ENCODE measurements at places on chromosomes 7 and 10.

DNA sequence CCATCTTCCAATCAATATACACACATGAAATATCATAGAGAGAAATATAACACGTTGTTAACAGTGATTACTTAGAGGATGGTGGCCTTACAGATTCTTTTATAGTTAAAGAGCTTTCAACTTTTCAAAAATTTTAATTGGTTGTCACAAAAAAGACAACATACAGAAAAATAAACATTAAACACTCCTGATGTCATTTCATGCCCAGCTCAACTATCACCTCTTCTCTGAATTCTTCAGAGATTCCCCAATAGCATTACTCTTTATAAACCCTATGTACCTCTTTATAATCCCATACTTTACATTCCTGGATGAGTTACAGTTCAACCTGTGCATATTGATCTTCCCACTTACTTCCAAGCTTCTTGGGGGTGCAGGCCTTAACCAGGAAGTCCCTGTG lies 159.8 kb downstream of the POU6F2 start:
- H3K27ac ChIP-seq = no peak overlapping the region
- no peaks in the 10 kb centered on the region for H3K27me3 ChIP-seq

DNA sequence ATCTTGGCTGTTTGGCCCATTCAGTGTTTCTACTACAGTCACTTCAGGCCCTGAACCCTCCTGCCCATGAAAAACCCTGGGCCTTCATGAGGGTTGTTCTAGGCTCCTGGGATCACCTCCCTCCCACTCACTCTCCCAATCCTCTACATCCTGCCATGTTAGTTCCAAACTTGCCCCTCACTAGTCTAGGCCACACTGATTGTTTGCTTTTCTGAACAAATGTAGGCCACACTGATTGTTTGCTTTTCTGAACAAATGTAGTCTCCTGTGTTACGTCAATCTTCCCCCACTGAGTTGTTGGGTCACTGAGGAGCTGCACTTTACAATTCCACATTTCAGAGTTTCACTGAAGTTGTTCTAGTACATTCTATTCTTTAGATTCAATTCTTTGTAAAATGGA lies 5.3 kb upstream of the ALDH18A1 start:
- H3K27ac ChIP-seq = no peak overlapping the region
- no peaks in the 10 kb centered on the region for H3K27me3 ChIP-seq
- H3K36me3 ChIP-seq = no peaks in the 10 kb centered on the region

DNA sequence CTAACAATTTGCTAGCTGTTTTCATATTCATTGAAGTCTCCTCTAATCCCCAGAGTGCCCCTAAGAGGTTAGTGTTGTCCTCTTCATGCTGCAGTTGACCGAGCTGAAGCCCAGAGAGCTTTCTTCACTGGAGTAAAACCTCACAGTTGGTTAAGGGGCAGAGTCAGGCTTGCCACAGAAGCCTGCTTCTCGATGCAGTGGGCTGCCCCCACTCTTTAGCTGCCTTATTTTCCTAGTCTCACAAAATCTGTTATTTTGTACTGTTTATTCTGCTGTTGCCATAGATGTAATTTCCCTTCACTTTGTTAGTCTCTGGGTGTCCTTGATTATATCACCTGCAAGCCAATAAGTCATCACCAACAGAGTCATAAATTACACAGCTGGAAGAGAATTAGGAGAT lies 56.3 kb upstream of the ZPBP start:
- no peaks in the 10 kb centered on the region for H3K27me3 ChIP-seq
- no peak for DNase-seq
- no peaks in the 10 kb centered on the region for H3K36me3 ChIP-seq
- no peaks in the 10 kb centered on the region for H3K4me1 ChIP-seq
- H3K4me3 ChIP-seq = no peak overlapping the region

DNA sequence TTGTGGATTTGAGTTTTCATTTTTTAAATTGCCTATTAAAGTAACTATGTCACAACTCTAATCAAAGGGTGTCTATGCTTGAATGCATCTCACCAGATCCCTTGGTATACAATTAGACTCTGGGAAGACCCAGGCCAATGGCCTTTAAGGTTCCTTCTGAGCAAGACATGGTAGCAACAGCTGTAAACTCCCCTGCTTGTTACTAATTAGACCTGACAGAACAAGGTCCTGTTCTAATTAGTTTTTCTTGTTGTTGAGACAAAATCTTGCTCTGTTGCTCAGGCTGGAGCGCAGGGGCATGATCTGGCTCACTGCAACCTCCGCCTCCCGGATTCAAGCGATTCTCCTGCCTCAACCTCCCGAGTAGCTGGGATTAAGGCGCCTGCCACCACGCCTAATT lies 2.9 kb downstream of the MYH16 start:
- H3K27me3 ChIP-seq = no peaks in the 10 kb centered on the region
- no peaks in the 10 kb centered on the region for H3K4me1 ChIP-seq
- no peak for DNase-seq
- no peak overlapping the region for H3K4me3 ChIP-seq

DNA sequence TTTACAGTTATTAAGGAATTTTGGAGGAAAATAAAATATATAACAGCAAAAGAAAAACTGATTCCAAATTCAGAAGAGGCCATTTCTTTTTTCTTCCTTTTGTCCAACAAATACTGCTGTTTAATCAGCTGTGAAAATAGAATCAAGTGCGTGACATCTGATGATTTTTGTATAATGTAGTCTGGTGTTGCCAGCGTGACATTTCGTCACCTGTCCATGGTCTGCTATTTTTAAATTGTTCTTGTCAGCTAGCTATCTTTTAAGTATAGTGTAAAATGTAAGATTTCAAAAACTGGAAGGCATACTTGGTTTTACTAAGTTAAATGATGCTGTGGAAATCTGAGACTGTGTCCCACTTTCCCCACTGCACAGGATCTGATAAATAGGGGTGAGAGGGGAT lies 105.9 kb downstream of the CPEB3 start:
- H3K27ac ChIP-seq = no peak overlapping the region
- no peak for DNase-seq
- H3K4me3 ChIP-seq = no peak overlapping the region
- no peaks in the 10 kb centered on the region for H3K36me3 ChIP-seq
- H3K27me3 ChIP-seq = no peaks in the 10 kb centered on the region

DNA sequence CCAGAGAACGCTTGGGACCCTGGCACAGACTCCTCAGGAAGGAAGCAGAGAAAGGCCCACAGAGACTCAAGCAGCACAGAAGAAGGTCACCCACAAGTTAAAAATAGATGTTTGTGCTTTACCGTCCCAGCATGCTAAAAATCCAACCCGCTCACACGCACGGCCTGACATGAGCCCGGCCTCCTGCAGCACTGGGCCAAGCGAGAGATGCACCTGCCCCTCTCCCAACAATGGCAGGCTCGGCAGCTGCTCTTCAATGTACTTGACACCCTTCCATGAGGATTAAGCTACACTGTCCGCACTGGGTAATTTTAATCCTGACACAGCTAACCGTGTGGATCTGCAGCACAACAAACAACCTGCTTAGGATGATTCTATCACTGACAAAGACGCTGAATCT lies 9.3 kb downstream of the DIP2C start:
- DNase-seq = no peak
- H3K4me1 ChIP-seq = peaks cover 16% of the 10 kb centered on the region
- no peaks in the 10 kb centered on the region for H3K27me3 ChIP-seq
- H3K4me3 ChIP-seq = no peak overlapping the region
- peak overlapping the region; percentile 38 for H3K27ac ChIP-seq

DNA sequence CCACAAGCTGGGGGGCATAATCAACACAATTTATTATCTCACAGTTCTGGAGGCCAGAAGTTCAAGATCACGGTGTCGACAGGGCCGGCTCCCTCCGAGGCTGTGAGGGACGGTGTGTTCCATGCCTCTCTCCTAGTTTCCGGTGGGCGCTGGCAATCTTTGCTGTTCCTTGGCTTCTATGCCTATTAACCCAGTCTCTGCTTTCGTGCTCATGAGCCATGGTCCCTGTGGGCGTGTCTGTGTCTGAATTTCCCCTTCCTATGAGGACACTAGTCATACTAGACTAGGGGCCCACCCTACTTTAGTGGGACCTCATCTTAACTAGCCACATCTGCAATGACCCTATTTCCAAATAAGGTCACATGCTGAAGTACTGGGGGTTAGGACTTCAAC lies 29.4 kb downstream of the HIPK2 start:
- no peak overlapping the region for H3K27ac ChIP-seq
- no peak for DNase-seq
- no peak overlapping the region for H3K4me3 ChIP-seq
- no peaks in the 10 kb centered on the region for H3K36me3 ChIP-seq
- H3K27me3 ChIP-seq = no peaks in the 10 kb centered on the region

- H3K27ac ChIP-seq = no peak overlapping the region
- peaks cover 10% of the 10 kb centered on the region for H3K27me3 ChIP-seq
- no peaks in the 10 kb centered on the region for H3K36me3 ChIP-seq
- H3K4me1 ChIP-seq = no peaks in the 10 kb centered on the region
Measured at GRCh38 chr10:111083222-111084095, 6.6 kb downstream of the ADRA2A start.

- H3K4me3 ChIP-seq = no peak overlapping the region
- peaks cover 17% of the 10 kb centered on the region for H3K4me1 ChIP-seq
- no peak overlapping the region for H3K27ac ChIP-seq
- no peaks in the 10 kb centered on the region for H3K36me3 ChIP-seq
- DNase-seq = no peak
Measured at GRCh38 chr10:124057601-124058000, 35.8 kb downstream of the CHST15 start.

DNA sequence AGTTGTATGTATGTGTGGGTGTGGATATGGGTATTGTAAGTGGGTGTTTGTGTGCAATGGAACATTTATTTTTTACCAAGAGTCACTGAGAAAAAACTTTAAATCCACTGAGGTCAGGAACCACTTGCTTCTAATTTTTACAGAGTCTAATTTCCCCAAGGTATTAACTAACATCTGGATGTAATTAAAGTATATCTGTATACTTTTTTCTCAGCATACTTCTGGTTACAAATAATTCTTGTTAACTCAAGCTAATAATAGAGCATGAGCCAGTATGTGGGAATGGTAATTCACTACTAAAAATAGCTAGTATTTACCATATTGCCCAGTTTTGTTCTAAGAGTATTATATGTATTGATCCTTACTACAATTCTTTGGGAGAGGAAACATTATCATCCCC lies 24.6 kb upstream of the STEAP4 start:
- H3K27me3 ChIP-seq = no peaks in the 10 kb centered on the region
- H3K4me3 ChIP-seq = no peak overlapping the region
- H3K27ac ChIP-seq = no peak overlapping the region
- no peaks in the 10 kb centered on the region for H3K36me3 ChIP-seq
- H3K4me1 ChIP-seq = no peaks in the 10 kb centered on the region
- DNase-seq = no peak

- H3K4me3 ChIP-seq = no peak overlapping the region
- no peaks in the 10 kb centered on the region for H3K4me1 ChIP-seq
- DNase-seq = no peak
- H3K27ac ChIP-seq = no peak overlapping the region
Measured at GRCh38 chr7:4049202-4049601, 632.9 kb upstream of the FOXK1 start.

DNA sequence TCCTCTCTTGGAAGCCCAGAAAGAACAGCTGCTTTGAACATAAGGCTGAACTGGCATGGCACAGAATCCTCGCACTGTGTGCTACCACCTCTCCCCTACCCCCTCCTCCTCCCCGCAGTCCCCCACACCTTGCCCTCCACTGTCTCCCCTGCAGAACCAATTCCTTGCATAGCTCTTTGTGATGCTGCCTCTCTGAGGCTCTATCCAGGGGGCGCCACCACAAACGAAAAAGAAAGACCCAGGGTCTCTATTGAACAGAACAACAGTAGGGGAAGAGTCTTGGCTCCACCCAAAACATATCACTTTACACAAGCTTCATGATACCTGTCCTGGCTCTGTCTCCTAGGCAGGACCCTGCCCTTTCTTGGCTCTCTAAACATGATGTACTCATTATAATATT lies 26.2 kb upstream of the EBLN1 start:
- peaks cover 28% of the 10 kb centered on the region for H3K27me3 ChIP-seq
- H3K4me1 ChIP-seq = no peaks in the 10 kb centered on the region
- DNase-seq = no peak
- no peak overlapping the region for H3K4me3 ChIP-seq
- H3K36me3 ChIP-seq = no peaks in the 10 kb centered on the region

DNA sequence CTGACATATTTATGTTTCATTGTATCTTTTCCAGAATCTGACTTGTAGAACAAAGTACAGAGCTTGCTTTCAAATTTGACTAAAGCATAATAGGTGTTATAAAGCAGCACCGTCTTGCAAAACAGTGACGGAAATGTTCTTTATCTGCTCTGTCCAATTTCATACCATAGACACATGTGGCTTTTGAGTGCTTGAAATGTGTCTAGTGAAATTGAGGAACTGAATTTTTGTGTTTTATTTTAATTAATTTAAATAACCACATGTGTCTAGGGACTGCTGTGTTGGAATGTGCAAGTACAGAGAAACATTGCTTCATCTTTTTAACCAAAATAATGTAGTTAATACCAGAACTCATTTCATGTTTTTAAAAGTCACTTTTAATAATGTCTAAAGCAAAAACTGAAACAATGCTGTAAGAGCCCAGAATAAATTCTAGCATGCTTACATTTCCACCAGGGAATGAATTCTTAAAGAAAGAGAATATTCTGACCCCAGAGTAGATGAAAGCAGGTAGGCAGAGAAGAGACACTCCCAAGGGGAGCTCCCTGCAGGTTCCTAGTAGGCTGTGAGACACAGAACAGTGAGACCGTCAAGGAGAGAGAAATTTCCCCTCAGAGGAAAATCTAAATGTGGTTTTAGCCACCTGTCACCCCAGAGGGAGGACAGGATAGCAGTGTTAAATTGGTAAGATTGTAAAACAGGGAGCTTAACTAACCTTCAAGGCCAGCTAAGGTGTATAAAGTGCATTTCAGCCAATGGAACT lies 175.3 kb upstream of the KMT2E start:
- H3K27me3 ChIP-seq = no peaks in the 10 kb centered on the region
- no peaks in the 10 kb centered on the region for H3K36me3 ChIP-seq
- DNase-seq = no peak
- no peaks in the 10 kb centered on the region for H3K4me1 ChIP-seq

- peak; percentile 13 for DNase-seq
- H3K27ac ChIP-seq = no peak overlapping the region
- H3K27me3 ChIP-seq = no peaks in the 10 kb centered on the region
- no peak overlapping the region for H3K4me3 ChIP-seq
- peaks cover 18% of the 10 kb centered on the region for H3K4me1 ChIP-seq
Measured at GRCh38 chr7:13742811-13743210, 246.7 kb downstream of the ETV1 start.

- H3K4me1 ChIP-seq = peaks cover 13% of the 10 kb centered on the region
- no peaks in the 10 kb centered on the region for H3K36me3 ChIP-seq
- no peak for DNase-seq
- peaks cover 77% of the 10 kb centered on the region for H3K27me3 ChIP-seq
Measured at GRCh38 chr7:2689951-2690705, 2.1 kb downstream of the AMZ1 start.

DNA sequence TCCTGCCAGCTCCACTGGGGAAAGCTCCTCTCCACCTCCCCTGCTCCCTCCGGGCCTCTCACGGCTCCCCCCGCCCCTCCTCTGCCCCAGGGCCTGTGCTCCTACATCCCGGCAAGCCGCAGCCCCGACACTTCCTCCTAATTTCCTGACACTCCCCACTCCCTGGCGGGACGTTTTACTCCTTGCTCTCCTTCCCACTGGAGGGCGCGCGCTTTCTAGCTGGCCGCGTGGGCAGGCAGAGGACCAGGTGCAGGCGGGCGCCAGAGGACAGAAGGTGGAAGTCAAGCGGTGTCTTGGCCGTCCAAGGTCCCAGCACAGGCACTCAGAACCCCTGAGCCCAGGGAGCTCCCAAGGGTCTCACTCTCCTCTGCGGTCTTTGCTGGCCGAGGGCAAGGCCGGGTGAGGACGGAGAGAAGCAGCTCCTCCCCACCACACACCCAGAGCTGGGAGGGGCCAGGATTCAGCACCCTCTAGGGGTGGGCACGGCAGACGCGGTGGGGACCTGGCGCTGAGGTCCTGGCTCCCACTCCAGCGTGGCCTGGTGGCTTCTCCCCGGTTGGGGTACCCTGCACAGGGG lies 19.1 kb downstream of the ADAM8 start:
- no peak overlapping the region for H3K4me3 ChIP-seq
- no peaks in the 10 kb centered on the region for H3K36me3 ChIP-seq
- peak overlapping the region; percentile 50 for H3K27ac ChIP-seq
- peak; percentile 84 for DNase-seq

All from transverse colon (tissue), 4 donors.